ENCODE measurements at places on chromosomes 16 and 17. TPM values are rescaled to one million over a fixed set of nuclear protein-coding genes. Genes with fewer than 3 reads are reported as not detected.

DNA sequence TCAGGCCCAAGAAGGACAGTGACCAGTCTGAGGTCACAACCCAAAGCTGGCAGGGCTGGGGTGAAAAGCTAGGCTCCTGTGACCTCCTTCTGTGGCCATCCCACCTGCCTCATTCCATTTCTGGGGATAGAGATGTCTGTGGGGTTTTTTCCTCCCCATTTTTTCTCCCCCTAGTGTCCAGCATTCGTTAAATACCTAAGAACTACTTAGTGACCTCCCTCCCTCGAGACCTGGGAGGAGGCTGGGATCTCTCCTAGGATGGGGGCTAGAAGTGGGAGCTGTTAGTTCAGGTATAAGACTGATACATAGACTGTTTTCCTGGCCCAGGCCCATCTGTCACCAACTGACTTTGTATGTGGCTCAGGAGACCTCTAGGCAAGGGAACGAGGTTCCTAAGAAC, 20.5 kb upstream of the STAC2 start:
- no peak overlapping the region for H3K4me3 ChIP-seq
- no peak overlapping the region for H3K27ac ChIP-seq
- H3K27me3 ChIP-seq, result peaks cover 2% of the 10 kb centered on the region
- no peak for DNase-seq
- peaks cover 2% of the 10 kb centered on the region for H3K36me3 ChIP-seq

The POLR2A gene
- total RNA-seq, result 204 TPM

DNA sequence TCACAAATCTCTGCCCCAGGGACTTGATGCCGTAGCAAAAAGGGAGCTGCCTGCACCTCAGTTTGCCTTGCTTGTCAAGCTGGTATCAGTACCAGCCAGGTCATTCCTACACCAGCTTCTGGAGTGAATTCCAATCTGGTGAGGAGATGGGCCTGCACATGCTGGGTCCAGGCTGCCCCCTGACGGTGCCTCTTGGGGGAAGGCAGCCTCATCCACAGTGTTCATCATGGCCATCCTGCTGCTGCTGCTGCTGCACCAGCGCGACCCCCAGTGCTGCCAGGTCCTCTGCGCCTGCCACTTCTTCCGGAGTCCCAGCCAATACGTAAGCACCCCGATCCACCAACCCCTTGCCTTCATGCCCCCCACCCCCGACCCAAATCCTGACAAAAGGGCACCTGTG, 8.3 kb downstream of the MRPL27 start:
- H3K36me3 ChIP-seq, result peaks cover 13% of the 10 kb centered on the region
- peaks cover 18% of the 10 kb centered on the region for H3K4me1 ChIP-seq
- H3K27ac ChIP-seq, result peak overlapping the region; percentile 85
- DNase-seq, result no peak
- no peak overlapping the region for H3K4me3 ChIP-seq

DNA sequence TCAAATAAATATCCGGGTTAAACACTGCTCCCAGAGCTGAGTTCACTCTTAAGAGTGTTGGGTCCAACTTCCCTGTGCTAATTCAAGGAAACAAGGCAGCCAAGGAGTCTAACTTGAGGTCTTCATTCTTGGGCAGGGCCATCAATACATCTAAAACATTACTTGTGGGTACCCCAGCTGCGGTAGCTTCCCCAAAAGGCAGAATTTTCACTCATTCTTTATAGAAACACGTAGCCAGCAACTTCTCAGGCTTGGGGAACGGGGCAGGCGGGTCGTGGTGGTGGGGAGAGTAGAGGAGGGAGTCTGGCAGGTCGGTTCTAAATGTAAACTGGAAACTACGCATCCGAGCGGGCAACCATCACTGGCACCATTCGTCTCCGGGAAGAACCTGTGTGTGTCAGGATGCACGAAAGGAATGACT, 666 bp upstream of the METTL9 start:
- peak overlapping the region; percentile 84 for H3K4me3 ChIP-seq
- peaks cover 35% of the 10 kb centered on the region for H3K4me1 ChIP-seq
- no peaks in the 10 kb centered on the region for H3K36me3 ChIP-seq
- H3K27me3 ChIP-seq, result no peaks in the 10 kb centered on the region
- peak overlapping the region; percentile 91 for H3K27ac ChIP-seq

- no peaks in the 10 kb centered on the region for H3K4me1 ChIP-seq
- H3K27me3 ChIP-seq, result peaks cover 8% of the 10 kb centered on the region
- H3K36me3 ChIP-seq, result no peaks in the 10 kb centered on the region
- no peak overlapping the region for H3K4me3 ChIP-seq
- no peak for DNase-seq
These were observed 3.9 kb downstream of the ACAP1 start for GRCh38 chr17:7340179-7340578.

The WNK4 gene
- total RNA-seq, result 1.7 TPM
